ENCODE measurements at places on chromosomes 11 and 22. TPM values are rescaled to one million over a fixed set of nuclear protein-coding genes. Genes with fewer than 3 reads are reported as not detected.

DNA sequence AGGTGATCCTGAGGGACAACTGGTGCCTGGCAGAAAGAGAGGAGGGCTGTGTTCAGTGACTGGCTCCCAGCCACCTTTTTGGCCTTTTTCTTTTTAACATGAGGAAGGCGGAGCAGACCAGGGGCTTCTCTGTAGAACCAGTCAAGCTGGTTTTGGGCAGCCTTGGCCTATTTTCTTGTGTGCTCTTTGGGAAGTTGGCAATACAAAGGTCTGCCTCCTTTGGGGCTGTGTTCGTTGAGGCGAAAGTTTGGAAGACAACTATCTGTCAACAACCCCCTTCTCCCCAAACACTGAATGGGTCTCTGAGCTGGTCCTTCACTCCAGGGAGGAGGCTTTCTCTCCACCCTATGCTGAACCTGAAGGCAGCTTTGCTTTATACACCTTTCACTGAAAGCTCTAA is 8.5 kb downstream of the MARK2 start:
- H3K27ac ChIP-seq = no peak overlapping the region
- H3K36me3 ChIP-seq = peaks cover 71% of the 10 kb centered on the region
- DNase-seq = no peak
- peaks cover 14% of the 10 kb centered on the region for H3K4me1 ChIP-seq

GRCh38 chr11:612201-612960 is 3.4 kb downstream of the IRF7 start:
- H3K4me1 ChIP-seq = peaks cover 8% of the 10 kb centered on the region
- DNase-seq = no peak

- no peak overlapping the region for H3K4me3 ChIP-seq
- peaks cover 18% of the 10 kb centered on the region for H3K27me3 ChIP-seq
- H3K4me1 ChIP-seq = no peaks in the 10 kb centered on the region
- DNase-seq = no peak
- H3K36me3 ChIP-seq = no peaks in the 10 kb centered on the region
- H3K27ac ChIP-seq = no peak overlapping the region
Observed at GRCh38 chr11:45513821-45514340, 151.5 kb downstream of the CHST1 start.

- H3K27ac ChIP-seq = no peak overlapping the region
- H3K36me3 ChIP-seq = no peaks in the 10 kb centered on the region
- no peak overlapping the region for H3K4me3 ChIP-seq
- DNase-seq = no peak
Observed at GRCh38 chr11:76270389-76270788, 64.1 kb upstream of the WNT11 start.

GRCh38 chr11:80916173-80916798 is 1475.5 kb upstream of the TENM4 start:
- H3K27ac ChIP-seq = no peak overlapping the region
- no peaks in the 10 kb centered on the region for H3K4me1 ChIP-seq
- no peak overlapping the region for H3K4me3 ChIP-seq
- H3K36me3 ChIP-seq = no peaks in the 10 kb centered on the region

- H3K27ac ChIP-seq = no peak overlapping the region
- DNase-seq = no peak
- no peaks in the 10 kb centered on the region for H3K36me3 ChIP-seq
- H3K27me3 ChIP-seq = no peaks in the 10 kb centered on the region
- no peaks in the 10 kb centered on the region for H3K4me1 ChIP-seq
Observed at GRCh38 chr11:1276041-1276790, 33.2 kb downstream of the TOLLIP start.

- no peaks in the 10 kb centered on the region for H3K4me1 ChIP-seq
- DNase-seq = no peak
- no peaks in the 10 kb centered on the region for H3K36me3 ChIP-seq
- H3K4me3 ChIP-seq = no peak overlapping the region
- no peak overlapping the region for H3K27ac ChIP-seq
Observed at GRCh38 chr11:2488004-2488403, 43.2 kb downstream of the KCNQ1 start.

GRCh38 chr11:34149786-34150185 is 44.4 kb downstream of the NAT10 start:
- no peaks in the 10 kb centered on the region for H3K27me3 ChIP-seq
- no peak for DNase-seq
- no peaks in the 10 kb centered on the region for H3K4me1 ChIP-seq
- no peak overlapping the region for H3K27ac ChIP-seq
- H3K4me3 ChIP-seq = no peak overlapping the region

DNA sequence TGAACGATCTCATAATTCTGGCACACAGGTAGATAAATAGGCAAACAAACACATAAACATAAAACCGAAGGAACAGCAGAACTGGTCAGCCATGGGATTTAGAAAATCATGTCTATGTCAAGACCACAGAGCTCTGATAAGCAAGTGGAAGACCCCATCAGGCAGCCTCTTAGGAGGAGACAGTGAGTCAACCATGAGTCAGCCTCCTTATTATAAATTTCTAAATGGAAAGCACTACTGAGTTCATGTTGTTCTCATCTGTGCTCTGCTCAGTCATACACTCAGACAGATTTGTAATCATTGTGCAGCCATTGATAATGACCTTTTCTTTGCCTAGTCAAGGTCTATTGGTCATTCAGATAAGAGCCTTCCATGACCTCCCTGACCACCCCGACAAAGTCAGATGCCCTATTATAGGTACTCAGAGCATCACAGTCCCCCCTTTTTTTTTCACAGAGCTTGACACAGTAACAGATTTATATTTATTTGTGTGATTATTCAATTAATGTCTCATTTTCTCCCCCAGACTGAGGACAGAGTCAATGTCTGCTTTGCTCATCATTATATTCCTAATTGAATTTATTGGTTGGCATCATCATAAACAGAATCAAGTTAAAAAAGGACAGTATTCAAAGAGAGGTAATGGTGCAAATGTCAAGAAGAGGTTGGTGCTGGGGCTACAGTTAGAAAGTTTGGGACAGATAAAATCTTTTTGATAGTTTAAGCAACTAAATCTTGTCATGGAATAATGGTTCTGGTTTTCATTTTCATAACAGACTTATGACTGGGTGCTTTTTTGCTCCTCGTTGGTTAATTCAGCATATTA is 579.7 kb upstream of the CCDC90B start:
- H3K27me3 ChIP-seq = no peaks in the 10 kb centered on the region
- DNase-seq = no peak
- no peak overlapping the region for H3K27ac ChIP-seq

GRCh38 chr22:36796552-36797175 is 20.2 kb downstream of the PVALB start:
- no peaks in the 10 kb centered on the region for H3K36me3 ChIP-seq
- no peaks in the 10 kb centered on the region for H3K4me1 ChIP-seq
- no peak overlapping the region for H3K27ac ChIP-seq

DNA sequence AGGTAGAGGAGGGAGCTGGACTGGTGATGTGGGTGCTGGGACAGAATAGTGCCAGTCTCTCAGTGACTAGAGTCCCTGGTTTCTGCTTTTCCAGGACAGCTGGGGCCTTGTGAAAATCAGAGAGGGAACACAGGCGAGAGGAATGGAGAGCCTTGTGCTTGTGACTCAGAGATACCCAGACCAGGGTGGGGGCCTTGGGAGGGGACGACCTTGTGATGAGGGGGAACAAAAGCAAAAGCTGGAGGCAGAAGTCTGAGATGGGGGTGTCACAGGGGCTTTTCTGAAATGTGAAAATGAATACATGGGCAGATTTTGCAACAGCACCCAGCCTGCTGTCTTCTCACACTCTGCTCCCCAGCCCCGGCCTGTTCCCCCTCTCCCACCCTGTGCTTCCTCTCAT is 3.4 kb upstream of the NR1H3 start:
- no peak overlapping the region for H3K27ac ChIP-seq
- peaks cover 7% of the 10 kb centered on the region for H3K36me3 ChIP-seq
- H3K4me1 ChIP-seq = peaks cover 22% of the 10 kb centered on the region
- H3K27me3 ChIP-seq = no peaks in the 10 kb centered on the region
- no peak for DNase-seq

GRCh38 chr11:1336836-1337646 is 27.6 kb upstream of the TOLLIP start:
- H3K27ac ChIP-seq = no peak overlapping the region
- H3K4me3 ChIP-seq = no peak overlapping the region
- no peaks in the 10 kb centered on the region for H3K27me3 ChIP-seq
- peaks cover 16% of the 10 kb centered on the region for H3K4me1 ChIP-seq

DNA sequence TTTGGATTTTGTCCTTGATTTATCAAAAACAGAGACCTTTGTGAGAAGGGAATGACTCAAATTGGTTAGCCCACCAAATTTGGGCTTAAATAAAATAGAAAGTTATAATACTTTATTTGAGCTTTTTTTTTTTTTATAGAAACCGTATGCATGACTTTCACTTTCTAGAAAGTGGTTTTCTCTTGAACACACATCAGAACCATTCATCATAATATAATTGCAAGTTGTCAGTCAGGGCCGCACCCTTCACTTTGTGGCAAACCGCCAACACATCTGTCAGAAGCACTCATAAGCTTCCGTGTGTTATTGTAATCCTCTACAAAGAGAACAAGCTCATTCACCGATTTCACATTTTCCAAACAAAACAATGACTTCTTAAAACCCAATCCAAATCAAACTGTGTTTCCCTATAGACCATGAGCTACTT is 76.1 kb downstream of the SOX6 start:
- H3K36me3 ChIP-seq = no peaks in the 10 kb centered on the region
- H3K4me1 ChIP-seq = no peaks in the 10 kb centered on the region
- no peak for DNase-seq
- H3K27me3 ChIP-seq = no peaks in the 10 kb centered on the region
- no peak overlapping the region for H3K4me3 ChIP-seq

- H3K27ac ChIP-seq = peak overlapping the region; percentile 91
- H3K4me1 ChIP-seq = peaks cover 11% of the 10 kb centered on the region
- H3K27me3 ChIP-seq = no peaks in the 10 kb centered on the region
- peak; percentile 73 for DNase-seq
- H3K36me3 ChIP-seq = peaks cover 61% of the 10 kb centered on the region
Observed at GRCh38 chr11:9575260-9576240, 2.1 kb downstream of the WEE1 start.

GRCh38 chr11:103370076-103370475 is 260.9 kb downstream of the DYNC2H1 start:
- H3K27ac ChIP-seq = no peak overlapping the region
- no peaks in the 10 kb centered on the region for H3K36me3 ChIP-seq
- H3K4me3 ChIP-seq = no peak overlapping the region
- no peak for DNase-seq
- no peaks in the 10 kb centered on the region for H3K27me3 ChIP-seq

GRCh38 chr11:69611548-69612526 is 29.1 kb upstream of the CCND1 start:
- H3K36me3 ChIP-seq = no peaks in the 10 kb centered on the region
- no peaks in the 10 kb centered on the region for H3K27me3 ChIP-seq
- H3K27ac ChIP-seq = no peak overlapping the region
- peak; percentile 51 for DNase-seq
- no peaks in the 10 kb centered on the region for H3K4me1 ChIP-seq

DNA sequence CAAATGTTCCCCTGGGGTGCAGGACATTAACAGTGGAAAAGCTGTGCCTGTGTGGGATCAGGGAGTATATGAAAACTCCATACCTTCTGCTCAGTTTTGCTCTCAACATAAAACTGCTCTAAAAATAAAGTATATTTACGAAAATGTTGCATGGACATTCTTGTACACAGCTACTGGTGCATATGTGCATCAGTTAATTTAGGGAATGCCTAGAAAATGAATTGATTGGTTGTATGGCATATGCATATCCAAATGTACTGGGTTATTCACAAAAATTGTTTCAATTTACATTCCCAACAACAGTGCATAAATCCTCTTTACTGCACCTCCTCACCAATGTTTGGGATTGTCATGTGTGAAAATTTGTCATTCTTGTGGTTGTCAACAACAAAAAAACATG is 251.1 kb upstream of the MPPED2 start:
- no peak overlapping the region for H3K27ac ChIP-seq
- H3K4me3 ChIP-seq = no peak overlapping the region
- H3K36me3 ChIP-seq = no peaks in the 10 kb centered on the region
- H3K4me1 ChIP-seq = no peaks in the 10 kb centered on the region

- H3K4me3 ChIP-seq = no peak overlapping the region
- no peak for DNase-seq
- H3K36me3 ChIP-seq = no peaks in the 10 kb centered on the region
- H3K27ac ChIP-seq = no peak overlapping the region
Observed at GRCh38 chr11:70247710-70248072, 22.8 kb upstream of the PPFIA1 start.

DNA sequence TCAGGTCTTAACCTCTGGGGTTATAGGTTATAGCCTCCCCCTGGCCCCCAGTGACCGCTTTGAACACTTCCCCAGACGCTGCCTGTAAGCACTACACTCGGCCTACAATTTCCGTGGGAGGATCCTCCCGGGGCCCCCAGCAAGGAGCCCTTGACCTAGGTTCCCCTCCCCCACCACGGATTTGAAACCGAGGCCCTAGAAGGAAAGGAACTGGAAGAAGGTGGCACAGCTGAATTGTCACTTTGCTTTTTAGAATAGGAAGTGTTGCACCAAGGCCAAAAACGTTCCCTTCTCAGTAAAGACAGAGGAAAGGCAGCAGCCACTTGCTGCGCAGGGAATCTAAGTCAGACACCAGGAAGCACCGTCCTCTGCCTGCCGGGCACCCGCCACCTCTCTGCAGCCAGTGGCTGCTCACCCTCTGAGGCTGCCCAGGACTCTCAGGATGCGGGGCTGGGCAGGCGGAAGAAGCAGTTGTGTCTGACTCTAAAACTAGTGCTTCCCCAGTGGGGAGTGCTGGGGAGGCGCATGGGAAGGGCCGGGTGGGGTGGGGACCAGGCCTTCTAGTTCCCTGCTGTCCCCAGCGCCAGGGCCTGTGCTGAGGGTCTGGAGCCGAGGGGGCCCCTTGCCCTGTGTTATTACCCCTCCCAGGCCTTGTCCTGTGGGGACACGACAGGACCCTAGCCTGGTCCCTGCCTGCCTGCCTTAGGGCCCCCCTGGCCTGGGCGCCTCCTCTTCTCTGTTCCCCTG is 7.9 kb upstream of the FLRT1 start:
- no peak overlapping the region for H3K4me3 ChIP-seq
- H3K27ac ChIP-seq = no peak overlapping the region
- peaks cover 20% of the 10 kb centered on the region for H3K4me1 ChIP-seq
- no peaks in the 10 kb centered on the region for H3K27me3 ChIP-seq
- no peaks in the 10 kb centered on the region for H3K36me3 ChIP-seq

DNA sequence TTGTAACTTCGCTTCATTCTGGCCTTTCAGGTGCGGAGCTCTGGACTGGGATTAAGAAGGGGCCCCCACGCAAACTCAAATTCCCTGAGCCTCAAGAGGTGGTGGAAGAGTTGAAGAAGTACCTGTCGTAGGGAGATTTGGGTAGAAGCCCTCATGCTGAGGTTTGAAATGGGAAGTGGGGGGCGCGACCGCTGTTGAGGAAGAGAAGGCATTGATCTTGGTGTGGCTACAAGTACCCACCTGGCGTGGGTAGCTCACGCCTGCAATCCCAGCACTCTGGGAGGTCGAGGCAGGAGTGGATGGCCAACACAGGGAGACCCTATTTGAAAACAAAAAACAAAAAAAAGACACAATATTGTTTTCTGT is 779 bp downstream of the SELENOH start:
- H3K4me3 ChIP-seq = peak overlapping the region; percentile 75
- DNase-seq = no peak
- peaks cover 13% of the 10 kb centered on the region for H3K4me1 ChIP-seq
- peaks cover 85% of the 10 kb centered on the region for H3K36me3 ChIP-seq

GRCh38 chr11:114044042-114044871 is 15.3 kb upstream of the ZBTB16 start:
- H3K4me1 ChIP-seq = no peaks in the 10 kb centered on the region
- H3K27me3 ChIP-seq = no peaks in the 10 kb centered on the region
- DNase-seq = peak; percentile 4
- H3K27ac ChIP-seq = no peak overlapping the region
- no peak overlapping the region for H3K4me3 ChIP-seq
- no peaks in the 10 kb centered on the region for H3K36me3 ChIP-seq

GRCh38 chr11:68441466-68442230 is 18.9 kb upstream of the PPP6R3 start:
- H3K4me3 ChIP-seq = no peak overlapping the region
- peaks cover 31% of the 10 kb centered on the region for H3K4me1 ChIP-seq
- no peak overlapping the region for H3K27ac ChIP-seq
- H3K27me3 ChIP-seq = no peaks in the 10 kb centered on the region

PRDM10 gene
- 4.0 TPM for total RNA-seq

FJX1 gene
- 31.7 TPM for total RNA-seq

SAA4 gene
- total RNA-seq = not detected

GGT1 gene
- 0.06 TPM for total RNA-seq

ROBO4 gene
- 0.97 TPM for total RNA-seq
